Calu3 (cell line): ENCODE measurements at places on chromosomes 11 and 22. TPM values are rescaled to one million over a fixed set of nuclear protein-coding genes. Genes with fewer than 3 reads are reported as not detected.

The MS4A6A gene
- total RNA-seq: not detected in 2 replicates

The ACCSL gene
- not detected in 2 replicates for total RNA-seq

DNA sequence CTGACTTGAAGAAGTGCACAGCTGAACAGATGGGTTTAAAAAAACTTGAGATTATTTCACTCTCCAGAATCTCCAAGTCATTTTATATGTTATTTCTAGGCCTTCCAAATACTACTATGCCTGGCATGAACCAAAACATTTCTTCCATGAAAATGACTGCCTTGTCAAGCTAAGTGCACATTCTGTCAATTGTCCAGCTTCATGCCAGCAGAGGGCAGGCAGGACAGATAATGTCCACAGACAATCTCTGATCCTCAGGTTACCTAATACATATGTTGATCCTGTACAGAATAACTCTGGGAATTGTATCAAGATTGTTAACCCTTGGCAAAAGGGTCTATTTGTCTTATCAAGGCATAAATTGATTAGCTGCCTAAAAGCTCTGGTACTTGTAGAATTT lies 229.5 kb downstream of the AASDHPPT start:
- DNase-seq: no peak

DNA sequence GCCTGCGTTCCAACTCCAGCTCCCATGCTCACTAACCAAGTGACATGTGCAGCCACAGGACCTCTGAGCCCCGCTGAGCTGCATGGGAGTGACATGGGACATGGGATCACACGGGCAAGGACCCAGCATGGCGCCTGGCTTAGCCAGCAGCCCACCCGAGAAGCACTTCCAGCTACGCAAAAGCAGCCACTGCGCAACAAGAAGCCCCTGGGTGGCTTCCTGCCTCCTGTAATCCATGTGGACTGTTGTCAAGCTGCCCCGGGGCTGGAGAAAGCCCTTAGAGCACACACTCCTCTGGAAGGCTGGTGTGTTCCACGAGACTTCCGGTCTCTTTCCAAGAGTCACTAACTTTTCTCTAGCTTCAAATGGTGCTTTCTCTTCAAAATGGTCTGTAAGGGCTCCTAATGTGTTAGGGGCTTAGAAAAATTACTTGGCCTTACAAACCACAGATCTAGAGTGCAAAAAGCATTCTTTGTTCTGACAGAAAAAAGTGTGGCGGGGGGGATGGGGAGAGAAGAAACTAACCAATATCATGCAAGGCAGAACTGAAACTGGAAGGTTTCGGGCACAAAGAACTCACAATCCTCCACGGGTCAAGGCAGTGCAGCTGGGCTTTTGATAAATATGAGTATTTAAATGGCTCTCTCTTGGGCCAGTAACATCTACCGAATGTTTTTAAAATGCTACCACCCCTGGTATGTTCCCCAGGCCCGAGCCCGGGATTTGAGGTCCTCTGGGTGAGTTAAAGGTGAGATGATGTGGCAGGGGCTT lies 5.5 kb downstream of the C11orf24 start:
- no peak for DNase-seq

- no peak for DNase-seq
Observed at GRCh38 chr11:117959438-117960149, 26.6 kb upstream of the IL10RA start.

- peak; percentile 74 for DNase-seq
Observed at GRCh38 chr11:44634401-44635281, 69.2 kb downstream of the CD82 start.

DNA sequence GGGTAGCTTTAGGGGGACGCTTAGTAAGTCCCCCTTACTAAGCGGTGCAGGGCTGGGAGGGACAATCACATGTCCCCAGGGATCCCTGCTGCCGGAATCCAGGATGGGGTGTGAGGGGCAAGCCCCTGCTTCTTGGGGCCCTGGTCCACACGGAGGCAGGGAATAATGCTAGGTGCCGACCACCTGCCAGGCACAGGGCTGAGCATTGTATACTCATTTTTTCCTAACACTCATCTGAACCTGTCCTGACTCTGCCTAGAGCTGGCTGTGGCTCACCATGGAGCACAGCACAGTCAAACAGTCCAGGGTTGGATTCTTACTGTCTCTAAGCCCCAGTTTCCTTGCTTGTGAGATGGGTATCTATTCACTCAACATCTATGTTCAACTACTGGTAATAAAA lies 1.4 kb upstream of the LTBP3 start:
- no peak for DNase-seq

DNA sequence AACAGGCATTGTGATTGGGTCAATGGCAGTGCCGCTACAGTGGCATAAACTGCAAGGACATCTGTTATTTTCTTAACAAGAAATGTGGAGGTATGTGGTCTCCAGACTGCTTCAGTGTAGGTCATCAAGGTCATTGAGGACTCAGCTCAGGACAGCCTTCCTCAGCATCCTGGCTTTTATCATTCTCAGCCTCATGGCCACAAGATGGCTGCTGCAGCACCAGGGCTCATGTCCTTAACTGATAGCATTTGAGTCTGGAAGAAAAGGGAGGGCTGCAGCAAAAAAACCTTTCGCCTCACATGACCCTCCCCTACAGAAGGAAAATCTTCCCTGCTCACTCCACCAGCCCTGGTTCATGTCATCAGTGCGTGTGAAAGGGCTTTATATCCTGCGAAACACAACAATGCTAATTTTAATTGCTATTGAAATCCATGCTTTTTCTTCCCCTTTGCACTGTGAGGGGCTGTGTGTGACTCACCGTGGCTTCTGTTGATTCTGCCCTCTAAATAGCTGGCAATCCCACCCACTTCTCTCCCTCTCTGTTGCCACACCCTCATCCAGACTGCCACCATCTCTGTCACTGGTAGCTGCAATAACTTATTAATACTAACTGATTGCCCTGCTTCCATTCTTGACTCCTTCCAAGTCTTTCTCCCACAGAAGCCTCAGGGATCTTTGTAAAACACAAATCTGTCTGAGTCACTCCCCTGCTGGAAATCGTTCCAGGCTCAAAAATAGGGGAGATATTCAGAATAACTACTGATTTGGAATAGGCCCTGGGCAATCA lies 43.8 kb downstream of the CHRDL2 start:
- no peak for DNase-seq

GRCh38 chr11:13169709-13170108 lies 107.9 kb upstream of the BMAL1 start:
- peak; percentile 18 for DNase-seq

GRCh38 chr11:62889484-62890437 lies 9.1 kb downstream of the SLC3A2 start:
- DNase-seq: no peak

DNA sequence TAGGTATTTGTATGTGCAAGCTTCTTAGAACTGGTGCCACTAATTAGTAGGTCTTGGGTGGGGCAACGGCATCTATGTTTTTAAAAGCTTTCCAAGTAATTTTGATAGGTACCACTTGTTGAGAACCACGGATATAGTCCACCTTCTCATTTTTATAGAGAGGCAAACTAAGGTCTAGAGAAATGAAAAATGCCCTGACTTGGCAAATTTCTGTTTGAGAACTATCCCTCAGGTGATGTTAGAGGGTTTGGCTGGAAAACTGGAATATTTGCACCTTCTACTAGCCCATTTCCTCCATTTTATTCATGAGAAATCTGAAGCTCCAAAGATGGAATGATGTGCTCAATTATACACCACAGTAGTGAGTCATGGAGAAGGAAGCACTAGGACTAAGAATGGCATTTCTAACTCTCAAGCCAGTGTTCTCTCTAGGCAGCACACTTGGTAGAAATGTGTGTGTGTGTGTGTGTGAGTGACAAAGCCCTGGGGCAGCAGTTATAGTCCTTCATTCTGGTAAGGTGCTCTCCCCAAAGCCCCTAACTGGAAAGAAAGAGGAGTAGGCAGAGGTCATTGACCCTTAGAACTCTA lies 1.8 kb upstream of the TMEM86A start:
- no peak for DNase-seq

GRCh38 chr22:38852522-38852921 lies 8.7 kb upstream of the NPTXR start:
- no peak for DNase-seq

DNA sequence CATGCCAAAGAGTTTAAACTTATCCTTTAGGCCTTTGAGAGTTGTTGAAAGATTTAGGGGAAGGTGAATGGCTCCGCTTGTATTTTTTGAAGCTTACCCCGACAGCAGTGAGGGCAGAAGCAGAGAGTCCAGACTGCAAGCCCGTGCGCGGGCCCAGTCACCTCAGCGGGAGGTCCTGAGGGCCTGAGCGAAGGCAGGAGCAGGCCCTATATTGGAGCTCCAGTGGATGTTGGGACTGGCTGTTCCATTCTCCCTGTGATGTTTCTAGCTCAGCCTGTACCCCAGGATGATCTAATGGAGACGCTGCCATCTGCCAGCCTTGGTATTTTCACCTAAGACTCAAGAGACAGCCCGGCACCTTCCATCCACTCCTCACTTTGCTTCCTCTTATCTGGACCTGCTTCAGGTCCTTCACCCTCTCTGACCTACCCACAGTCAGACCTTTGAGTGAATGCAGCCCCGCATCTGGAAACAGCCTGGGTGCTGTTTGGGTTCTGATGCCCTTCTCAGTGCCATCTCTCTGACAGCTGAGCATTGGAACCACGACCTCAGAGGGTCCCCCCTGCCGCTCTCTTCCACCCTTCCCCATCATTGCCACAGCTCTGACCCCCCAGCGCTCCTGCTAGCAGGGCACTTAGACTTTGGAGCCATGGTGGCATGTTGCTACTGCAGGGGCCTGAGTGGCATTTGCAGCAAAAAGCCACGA lies 628.2 kb upstream of the CADM1 start:
- DNase-seq: no peak

DNA sequence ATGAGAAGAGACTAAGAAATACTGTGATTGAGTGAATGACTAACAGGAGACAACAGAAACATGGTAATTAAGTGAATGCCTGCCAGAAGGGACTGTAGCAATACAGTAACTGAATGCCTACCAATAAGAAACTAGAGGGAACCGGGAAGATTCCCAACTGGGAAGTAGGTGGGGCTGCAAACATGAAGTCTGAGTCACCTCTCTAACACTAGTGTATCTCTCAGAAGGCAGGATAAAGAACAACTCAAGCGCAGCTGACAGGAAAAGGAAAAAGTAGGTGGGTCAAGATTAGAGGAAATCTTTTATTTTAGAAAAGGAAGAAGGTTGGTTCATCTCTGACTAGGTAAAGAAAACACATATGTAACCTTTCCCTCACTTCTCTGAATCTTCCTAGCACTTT lies 14.0 kb downstream of the C11orf42 start:
- no peak for DNase-seq
